ENCODE measurements at places on chromosomes 2 and 18.
A peak's percentile ranks its signal among the peaks of the same experiment; 100 is the strongest.

DNA sequence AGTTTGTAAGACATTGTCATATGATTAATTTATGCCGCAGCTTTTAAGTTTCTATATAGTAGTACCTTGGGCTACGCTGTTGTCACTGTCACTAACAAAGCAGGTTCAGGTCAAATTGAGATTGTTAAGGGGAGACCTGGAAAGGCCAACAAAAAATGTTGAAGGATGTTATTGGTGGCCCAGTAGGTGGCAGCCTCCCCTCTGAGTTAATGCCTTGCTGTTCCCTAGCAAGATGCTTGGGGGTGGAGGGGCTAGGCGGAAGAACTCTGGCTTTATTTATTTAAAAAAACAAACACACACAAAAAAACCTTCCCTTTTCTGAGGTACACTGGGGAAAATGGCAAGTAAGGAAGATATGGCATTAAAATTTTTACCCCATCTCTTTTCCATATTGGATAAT is 128.3 kb upstream of the ATP5MC3 start:
- DNase-seq, result peak; percentile 8

- DNase-seq, result no peak
Observed at GRCh38 chr2:222042666-222043065, 256.1 kb downstream of the PAX3 start.

DNA sequence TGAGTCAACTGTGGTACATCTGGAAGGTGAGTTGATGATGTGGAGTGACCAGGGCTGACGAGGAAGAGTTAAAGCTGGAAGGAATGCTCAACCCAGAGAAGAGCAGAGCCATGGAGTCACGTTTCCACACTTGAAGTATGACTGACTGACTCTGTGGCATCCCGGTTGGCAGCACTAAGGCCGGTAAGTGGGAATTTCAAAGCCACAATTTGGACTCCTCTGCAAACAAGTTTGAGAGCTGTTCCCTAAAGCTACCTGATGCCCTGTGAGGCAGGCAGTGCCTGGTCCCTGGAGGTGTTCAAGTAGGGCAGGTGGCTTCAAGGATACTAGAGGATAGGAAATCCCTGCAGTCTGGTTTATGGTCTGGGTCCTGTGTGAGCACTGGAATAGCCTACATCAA is 69.3 kb upstream of the ITGB6 start:
- DNase-seq, result no peak

DNA sequence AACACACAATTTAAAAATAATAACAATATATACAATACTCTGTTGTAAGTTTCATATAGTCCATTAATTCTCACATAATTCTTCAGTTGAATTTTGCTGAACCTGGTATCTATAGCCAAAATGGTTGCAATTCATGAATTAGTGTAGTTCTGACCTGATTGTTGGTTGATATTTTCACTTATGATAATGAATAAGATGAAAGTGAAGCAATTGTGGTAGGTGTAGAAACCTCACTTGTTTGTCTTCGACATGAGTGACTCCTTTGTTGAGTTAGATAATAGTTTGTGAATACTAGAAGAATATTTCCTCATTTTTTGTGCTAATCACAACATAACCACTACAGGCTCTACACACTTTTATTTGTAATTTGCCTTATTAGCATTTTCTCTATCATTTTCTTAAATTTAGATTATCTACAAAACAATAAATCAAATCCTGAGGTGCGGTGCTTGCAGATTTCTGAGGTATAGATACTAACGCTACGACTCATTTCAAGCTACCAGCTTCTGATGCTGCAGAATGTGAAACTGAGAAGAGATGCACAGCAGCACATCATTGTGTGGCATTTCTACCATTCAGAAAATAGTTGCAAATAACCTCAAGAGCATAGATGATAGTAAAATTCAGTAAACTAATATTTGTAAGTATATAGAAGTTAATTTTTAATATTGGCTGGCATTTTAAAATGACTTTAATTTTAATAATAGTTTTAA is 117.9 kb downstream of the KCNH7 start:
- DNase-seq, result no peak

- no peak for DNase-seq
Observed at GRCh38 chr2:238865015-238865719, 17.3 kb downstream of the TWIST2 start.

DNA sequence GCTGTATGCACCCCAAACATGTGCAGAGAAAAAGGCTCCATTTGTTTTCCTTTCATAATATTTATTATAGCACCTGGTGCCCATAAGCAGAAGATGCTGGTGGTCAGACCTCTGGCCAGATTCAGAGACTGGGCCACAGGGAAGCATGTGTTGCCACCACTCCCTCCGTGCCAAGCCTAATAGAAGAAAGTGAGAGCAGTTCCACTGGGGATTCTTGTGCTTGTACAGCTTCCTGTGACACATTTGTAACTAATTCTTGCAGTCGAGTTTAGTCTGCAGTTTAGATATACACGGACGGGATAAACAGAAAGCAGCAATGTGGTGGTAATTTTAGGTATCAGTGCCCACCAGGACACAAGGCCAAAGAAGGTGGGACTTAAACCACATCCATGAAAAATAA is 135.4 kb upstream of the PIEZO2 start:
- no peak for DNase-seq
